Right ventricle myocardium superior (tissue), 1 donor: ENCODE measurements at places on chromosomes 13 and 19. TPM values are rescaled to one million over a fixed set of nuclear protein-coding genes. Genes with fewer than 3 reads are reported as not detected.

DNA sequence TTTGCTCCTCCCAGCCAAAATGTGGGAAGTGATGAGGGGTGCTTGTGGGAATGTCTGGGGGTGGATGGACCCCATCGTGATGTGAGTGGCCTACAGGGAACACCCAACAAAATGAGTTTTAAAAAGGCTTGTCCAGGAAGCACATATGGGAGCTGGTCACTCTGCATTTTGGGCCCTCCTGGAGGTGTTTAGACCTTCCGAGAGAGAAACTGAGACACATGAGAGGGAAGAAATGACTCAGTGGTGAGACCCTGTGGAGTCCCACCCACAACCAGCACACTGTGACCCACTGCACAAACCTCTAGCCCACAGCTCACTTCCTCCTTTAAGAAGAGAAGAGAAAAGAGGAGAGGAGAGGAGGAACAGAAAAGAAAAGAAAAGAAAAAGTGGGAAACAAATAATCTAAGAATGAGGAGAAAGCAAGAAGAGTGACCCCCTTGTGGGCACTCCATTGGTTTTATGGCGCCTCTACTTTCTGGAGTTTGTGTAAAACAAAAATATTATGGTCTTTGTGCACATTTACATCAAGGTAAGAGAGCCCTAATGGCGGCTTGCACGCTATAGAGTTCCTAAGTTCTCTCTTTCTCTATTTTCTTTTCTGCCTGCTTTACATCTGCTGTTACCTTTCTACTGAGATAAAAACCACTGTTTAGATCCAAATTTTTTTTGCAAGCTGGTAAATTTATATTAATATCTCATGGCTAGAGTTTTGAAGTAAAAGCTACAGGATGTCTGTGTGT, 13.3 kb upstream of the LILRB1 start:
- no peak for DNase-seq

- DNase-seq, result no peak
Observed at GRCh38 chr19:33661336-33661735, 39.6 kb downstream of the CHST8 start.

DNA sequence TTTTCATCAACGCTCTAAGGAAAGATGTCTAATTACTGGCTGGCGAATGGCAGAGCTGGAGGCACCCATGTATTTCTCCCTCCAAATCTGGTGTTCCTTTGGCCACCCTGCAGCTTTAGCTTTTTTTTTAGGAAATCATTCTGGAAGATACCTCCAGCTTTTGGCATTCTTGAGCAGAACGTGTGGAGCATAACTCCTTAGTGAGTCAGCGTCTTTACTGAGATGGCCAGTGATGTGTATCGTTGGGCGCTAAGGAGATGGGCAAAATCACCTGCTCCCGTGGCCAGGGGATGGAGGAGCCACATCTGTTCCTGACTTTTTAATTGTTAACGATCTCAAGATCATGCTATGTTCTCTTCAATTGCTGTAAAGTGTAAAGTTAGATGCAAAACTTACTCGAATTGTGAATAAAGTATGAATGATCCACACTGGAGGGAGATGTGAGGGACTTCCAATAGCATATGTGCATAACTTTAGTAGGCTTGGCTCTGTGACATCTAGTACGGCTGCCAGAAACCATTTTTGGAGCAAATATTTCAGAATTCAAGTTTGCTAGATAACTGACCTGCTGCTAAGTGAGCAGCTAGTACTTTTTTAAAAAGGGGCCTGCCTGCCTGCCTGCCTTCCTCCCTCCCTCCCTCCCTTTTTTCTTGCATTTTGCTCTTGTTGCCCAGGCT, 24.4 kb upstream of the C1QTNF9 start:
- DNase-seq, result no peak

GRCh38 chr19:17259118-17259780, 5.3 kb downstream of the USHBP1 start:
- no peak for DNase-seq

DNA sequence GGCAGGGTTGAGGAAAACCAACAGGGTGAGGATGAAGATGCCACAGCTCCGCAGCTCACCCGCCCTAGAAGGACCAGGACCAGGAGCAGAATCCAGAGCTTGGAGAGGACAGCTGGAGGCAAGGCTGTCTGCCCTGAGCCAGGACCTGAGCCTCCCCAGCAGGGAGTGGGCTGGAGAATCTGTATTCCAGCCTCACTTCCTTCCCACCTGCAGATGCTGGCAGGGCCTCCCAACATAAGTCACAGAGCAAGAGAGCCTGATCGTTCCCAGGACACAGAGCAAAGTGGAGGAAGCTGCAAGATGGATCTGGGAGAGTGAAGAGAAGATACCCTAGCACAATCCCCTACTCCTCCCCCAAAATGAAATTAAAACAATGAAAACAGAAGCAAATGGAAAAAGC, 61.7 kb upstream of the WASF3 start:
- no peak for DNase-seq

GRCh38 chr13:27495551-27495950, 45.2 kb upstream of the MTIF3 start:
- DNase-seq, result no peak

DNA sequence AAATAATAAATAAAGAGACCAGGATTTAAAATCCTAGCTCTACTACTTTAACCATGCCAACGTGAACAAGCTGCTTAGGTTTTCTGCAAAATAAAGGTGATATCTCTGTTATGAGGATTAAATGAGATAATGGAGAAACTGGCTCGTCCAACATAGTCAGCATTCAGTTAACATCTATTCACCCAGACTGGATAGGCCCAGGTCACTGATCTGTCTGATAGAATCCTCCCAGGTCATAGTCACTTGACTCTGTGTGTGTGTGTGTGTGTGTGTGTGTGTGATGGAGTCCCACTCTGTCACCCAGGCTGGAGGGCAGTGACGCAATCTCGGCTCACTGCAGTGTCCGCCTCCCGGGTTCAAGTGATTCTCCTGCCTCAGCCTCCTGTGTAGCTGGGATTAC, 12.9 kb upstream of the RAB8A start:
- DNase-seq, result no peak

GRCh38 chr13:95317039-95317989, 16.1 kb upstream of the ABCC4 start:
- no peak for DNase-seq

- DNase-seq, result no peak
Observed at GRCh38 chr13:111968336-111969010, 98.5 kb upstream of the SOX1 start.

DNA sequence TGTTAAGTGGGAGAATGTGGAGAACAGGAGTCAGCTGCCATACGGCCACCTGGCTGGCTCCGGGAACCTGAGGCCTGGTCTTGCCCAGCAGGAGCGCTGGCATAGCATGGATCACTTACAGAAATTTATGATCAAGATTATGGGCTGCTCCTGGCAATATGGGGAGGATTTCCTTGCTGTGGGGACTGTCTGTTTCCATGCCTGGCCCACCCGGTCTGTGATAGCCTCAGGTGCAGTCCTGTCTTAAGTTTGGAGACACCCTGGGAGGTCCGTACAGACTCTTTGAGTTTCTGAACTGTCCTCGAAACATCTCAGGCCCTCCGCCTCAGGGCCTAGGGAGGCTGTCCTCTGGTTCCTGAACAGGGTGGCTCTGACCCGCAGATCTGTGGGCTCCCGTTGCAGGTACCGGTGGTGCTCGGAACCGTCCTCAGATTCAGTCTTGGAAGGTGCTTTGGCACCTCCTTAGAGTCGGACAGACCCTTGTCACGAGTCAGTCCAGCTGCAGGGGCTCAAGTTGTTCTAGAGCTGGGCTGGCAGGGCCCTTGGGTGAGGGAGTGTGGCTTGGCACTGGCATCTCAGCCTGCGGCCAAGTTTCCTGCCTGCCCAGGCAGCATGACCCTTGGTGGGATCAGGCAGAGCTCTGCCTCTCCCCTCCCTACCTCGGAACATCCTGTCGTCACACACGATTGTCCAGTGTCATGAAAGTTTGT, 4.9 kb downstream of the TFDP1 start:
- peak; percentile 63 for DNase-seq

DNA sequence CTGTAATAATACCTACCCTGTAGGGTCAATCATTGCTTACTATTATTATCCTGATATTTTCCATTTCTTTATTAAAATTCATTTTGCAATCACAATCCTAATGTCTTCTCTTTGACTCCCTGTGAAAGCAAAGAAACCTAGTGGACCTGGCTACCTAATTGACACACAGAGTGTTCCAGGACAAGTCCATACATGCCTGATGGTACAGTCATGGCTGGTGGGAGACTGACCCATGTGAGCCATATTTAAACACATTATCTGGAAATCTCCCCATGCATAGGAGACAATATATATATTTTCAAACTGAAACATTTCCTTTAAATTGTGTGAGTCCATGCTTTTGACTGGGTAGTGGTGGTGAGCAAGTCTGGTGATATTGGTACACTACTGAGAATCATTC, 230.6 kb upstream of the DACH1 start:
- no peak for DNase-seq

DNA sequence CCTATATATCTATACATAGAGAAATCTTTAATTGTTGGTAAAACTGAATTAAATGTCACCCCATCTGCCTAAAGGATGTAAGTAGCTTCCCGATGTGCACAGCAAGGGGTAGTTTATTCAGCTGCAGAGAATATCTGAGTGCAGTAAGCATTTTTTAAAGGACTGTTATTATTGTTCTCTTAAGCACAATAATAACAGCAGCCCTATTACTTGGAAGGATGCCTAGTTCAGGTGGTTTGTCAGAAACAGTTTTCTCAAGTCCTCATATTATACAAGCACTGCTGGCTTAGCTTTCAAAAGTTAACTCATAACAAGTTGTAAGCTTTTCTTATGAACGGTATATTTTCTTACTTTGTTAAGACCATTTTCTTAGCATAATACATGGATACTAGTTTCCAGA, 142.6 kb downstream of the CRYL1 start:
- DNase-seq, result no peak

DNA sequence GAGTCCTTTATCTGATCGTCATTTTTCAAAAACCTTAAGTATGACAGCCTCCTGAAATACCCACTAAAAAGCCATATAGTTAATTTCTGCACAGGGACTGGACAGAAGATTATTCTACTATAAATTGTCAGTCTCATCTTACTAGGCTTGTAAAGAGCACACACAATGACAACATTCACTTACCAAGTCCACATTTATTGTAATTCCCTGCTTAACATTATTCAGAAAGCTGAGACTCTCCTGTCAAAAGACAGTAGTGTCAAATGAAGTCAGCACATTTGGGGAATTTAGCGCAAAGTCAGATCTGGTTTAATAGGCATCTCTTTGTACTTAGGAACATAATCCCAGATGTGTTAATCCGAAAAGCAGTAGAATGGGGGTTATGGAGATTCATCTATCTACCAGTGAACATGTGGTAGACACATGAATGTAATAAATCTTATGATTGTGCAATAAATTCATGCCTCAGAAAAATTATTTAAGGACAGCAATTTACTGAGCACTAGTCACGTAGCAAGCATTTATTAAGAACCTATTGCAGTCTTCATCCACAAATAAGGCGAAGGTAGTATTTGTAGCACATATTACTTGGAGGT, 224.6 kb upstream of the GPC6 start:
- DNase-seq, result no peak

DNA sequence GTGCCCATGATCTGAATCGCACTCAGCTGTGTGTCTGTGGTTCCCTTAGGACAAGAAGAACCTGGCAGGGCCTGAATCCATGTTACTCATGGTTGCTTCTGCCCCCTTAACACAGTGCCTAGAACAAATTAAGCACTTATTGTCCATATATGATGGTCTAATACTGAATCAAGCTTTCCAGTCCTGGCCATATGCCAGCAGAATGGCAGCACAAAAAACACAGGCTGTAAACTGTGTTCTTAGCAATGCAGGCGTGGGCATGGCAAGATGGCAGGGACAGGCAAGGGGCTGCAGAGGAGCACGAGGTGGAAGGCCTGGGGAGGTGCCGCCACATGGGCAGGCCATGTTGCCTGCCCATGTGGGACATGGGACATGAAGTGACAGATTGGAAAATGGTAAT, 68.2 kb downstream of the LATS2 start:
- no peak for DNase-seq

DNA sequence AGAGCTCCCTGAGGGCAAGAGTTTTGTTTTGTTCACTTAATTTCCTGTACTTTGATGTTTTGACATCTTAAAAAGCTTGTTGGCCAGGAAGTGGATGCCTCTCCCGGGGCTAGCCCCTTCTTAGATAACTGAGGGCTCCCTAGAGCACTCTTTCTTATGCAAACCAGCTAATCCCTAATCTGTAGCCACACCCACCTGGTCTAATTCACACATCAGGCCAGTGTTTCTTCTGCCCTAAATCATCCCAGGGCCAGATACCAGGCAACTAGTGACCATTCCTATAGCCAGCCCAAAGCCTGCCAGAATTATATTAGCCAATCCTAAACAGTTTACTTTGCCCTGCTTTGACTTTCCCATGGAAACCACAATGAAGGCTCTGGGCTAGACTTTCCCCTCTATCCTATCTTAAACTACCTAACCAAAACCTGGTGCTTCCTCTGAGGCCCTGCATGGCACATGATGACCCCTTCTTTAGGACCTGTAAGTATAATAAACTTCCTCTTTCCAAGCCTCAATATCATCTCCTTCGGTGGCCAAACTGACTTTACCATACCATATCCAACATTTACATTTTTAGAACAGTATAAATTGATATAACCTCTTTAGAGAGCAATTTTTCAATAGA, 24.8 kb downstream of the WBP4 start:
- DNase-seq, result no peak

- DNase-seq, result no peak
Observed at GRCh38 chr13:25678398-25678797, 306.6 kb downstream of the ATP8A2 start.

DNA sequence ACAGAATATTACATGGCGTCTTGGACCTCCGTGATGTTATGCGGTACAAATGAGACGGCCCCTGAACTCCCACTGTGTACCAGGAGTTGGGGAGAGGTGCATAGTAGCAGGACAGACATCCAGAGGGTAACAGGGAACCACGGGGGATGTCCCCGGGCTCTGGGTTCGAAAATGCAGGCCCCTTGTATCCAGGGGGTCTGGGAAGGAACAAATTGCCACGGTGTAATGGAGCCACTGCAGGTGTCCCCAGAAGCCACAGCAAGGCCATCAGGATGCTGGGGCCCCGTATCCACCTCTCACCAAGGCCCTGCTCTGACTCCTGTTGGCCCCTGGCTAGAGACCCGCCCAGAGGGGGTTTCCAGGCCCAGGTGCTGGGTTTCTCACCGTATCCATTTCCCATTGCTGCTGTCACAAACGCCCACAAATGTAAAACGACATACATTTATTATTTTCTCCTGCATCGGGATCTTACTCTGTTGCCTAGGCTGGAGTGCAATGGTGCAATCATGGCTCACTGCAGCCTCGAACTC, 77.8 kb downstream of the INSR start:
- DNase-seq, result no peak

C19orf85 gene
- total RNA-seq, result not detected

CYSLTR2 gene
- 9.3 TPM for total RNA-seq

PLIN4 gene
- total RNA-seq, result 239 TPM

NANOS3 gene
- 1.8 TPM for total RNA-seq

PRR36 gene
- 0.08 TPM for total RNA-seq

PSG1 gene
- total RNA-seq, result not detected

OR7D2 gene
- 0.22 TPM for total RNA-seq
